Stimulated activated CD8-positive, alpha-beta memory T cell treated with anti-CD3 and anti-CD28 coated beads, Interleukin-15, amount 100 ng/mL, for 4 hours (primary cell): ENCODE measurements at places on chromosomes 7 and 10.

DNA sequence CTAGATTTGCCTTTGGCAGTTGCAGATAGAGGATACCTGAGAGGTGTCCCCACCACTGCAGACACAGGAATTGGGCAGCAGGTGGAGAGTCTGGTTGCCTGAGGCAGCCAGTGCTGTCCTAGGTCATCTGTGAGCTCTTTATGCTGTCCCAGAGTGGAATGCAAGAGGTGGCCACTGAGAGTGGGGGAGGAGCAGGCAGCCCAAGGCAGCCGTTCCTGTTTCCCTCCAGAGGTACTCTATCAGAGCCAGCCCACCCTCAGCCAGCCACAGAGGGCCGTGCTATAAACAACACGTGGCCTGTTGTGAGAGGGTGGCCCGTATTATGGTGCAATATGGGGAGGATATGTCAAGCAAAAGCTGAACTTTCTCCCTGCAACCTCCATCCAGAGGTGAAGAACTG is 8.5 kb downstream of the LRRC18 start:
- DNase-seq: no peak

- no peak for DNase-seq
These were observed 1.8 kb upstream of the INTS1 start for GRCh38 chr7:1505731-1506550.

- no peak for DNase-seq
These were observed 30.3 kb upstream of the ZNF438 start for GRCh38 chr10:31061941-31062340.

GRCh38 chr10:6390213-6390845 is 187.6 kb downstream of the PFKFB3 start:
- DNase-seq: no peak

- DNase-seq: no peak
These were observed 7.0 kb upstream of the HOXA11 start for GRCh38 chr7:27191833-27192545.

- DNase-seq: no peak
These were observed 155.2 kb upstream of the BMPER start for GRCh38 chr7:33750177-33750576.
